ENCODE measurements at places on chromosomes 5 and 9.

DNA sequence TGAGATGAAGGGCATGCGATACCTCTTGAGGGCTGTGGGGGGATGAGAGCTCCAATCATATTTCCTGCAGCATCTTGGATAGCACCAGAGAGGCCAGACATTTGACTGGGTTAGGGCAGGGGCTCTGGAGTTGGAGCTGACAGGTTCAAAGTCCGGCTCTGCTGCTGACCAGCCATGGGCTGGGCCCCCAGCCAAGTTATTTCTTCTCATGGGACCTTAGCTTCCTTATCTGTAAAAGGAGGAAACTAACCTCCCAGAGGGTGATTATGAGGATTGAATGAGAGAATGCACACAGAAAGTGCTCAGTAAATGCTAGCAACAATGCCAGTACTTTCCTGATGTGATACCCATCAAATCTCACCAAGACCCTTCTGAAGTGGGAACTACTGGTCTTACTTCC lies 65.2 kb upstream of the SLC25A51 start:
- DNase-seq = no peak

DNA sequence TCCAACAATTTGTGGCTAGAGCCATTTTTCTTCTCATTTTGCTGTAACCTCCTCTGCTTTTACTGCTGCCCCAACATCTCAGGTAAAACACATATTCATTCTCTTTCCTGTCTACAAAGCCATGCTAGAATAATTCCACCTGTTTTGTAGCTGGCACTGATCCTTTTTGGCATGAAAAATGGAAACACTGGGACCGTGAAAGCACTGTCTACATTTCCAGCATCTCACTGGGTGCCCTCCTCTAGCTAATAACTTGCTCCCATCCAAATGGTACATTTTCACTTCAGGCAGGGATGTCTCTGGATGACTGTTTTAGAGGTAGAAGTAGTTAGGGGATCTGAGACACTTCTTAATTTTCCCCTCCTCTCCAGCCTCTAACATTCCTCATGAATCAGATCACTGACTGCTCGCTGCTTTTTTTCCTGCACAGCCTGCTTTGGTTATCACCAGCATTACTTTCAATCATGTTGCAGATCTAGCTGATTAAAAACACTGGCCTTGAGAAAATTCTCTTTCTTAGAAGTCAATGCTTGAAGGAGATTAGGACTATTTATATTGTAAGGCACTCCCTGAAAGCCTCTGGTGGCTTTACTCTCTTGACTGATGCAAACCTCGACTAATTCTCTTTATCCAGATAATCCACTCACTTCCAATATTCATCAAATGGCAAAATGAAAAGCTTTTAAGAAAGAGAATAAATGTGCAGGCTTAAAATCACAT lies 1312.6 kb upstream of the DMAC1 start:
- DNase-seq = no peak

- no peak for DNase-seq
Observed at GRCh38 chr9:21982861-21983560, 11.2 kb downstream of the CDKN2A start.

- DNase-seq = no peak
Observed at GRCh38 chr5:151357097-151357496, 9.7 kb upstream of the SLC36A2 start.

DNA sequence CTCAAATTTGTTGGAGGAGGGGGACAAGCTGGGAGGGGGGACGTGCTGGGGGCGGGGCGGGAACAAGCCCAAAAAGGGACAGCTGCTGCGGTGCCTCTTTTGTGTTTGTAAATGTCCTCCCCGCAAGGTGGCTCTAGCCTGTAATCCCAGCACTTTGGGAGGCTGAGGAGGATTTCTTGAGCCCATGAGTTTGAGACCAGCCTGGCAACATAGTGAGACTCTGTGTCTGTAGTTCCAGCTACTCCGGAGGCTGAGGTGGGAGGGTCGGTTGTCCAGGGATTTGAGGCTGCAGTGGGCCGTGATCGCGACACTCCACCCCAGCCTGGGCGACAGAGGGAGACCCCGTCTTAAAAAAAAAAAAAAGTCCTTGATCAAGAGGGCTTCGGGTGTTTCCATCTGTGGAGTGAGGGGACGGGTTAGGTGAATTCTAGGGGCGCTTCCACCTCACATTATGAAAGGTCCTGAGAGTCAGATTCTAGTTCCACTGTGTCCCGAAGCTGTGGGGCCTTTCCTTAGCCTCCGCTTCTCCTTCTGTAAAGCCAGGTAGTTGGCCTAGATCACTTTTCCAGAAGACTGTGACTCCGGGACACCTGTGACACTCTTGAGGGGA lies 779 bp upstream of the CTNNA1 start:
- DNase-seq = no peak

GRCh38 chr5:81393430-81393782 lies 528 bp downstream of the ACOT12 start:
- DNase-seq = no peak

DNA sequence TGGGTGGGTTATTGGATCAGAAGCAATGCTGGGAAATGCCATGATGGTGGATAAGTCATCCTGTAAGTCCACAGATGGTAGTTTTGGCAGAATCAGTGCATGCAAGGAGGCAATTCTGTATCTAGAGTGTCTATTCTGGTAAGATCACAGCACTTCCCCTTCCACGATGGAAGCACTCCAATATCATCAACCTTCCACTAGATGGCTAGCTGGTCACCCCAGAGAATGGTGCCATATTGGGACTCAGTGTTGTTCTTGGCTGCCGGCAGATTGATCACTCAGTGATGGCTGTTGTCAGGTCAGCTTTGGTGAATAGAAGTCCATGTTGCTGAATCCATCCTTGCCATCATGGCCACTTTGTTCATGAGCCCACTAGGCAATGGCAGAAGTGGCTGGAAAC lies 553.5 kb downstream of the CSNK1G3 start:
- no peak for DNase-seq

GRCh38 chr9:78296201-78296892 lies 578 bp upstream of the PSAT1 start:
- DNase-seq = no peak

DNA sequence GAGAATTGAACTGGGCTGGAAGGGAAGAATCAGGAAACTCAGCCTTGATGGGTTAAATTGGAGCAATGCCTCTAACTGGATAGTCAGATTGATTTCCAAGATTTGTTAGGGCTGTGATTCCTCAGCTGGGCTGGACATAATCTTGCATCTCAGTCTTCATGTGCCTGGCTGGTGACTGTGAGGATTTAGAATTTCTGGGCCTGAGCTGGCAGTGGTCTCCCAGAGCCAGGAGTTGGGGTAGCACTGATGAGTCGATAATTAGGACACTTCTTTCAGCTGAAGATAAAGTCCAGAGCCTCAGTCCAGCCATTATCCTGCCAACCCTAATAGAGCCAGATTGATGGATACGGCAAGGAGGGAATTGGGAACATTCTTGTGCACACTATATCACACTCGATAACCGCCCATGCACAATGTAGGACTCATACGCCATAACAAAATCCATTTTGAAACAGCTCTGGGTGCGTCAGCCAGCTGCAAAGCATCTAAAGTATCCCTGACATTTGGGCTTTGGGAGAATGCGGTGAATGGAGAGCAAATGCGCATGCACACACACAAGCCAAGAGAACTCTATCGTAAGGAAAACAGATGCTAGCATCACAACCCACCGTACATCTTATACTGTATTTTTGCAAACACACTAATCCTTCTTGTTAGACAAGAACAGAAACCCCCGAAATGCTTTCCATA lies 405.1 kb upstream of the KLF4 start:
- DNase-seq = no peak

GRCh38 chr5:38465702-38466423 lies 90.6 kb downstream of the LIFR start:
- no peak for DNase-seq

GRCh38 chr5:82925061-82925411 lies 152.2 kb downstream of the TMEM167A start:
- no peak for DNase-seq

DNA sequence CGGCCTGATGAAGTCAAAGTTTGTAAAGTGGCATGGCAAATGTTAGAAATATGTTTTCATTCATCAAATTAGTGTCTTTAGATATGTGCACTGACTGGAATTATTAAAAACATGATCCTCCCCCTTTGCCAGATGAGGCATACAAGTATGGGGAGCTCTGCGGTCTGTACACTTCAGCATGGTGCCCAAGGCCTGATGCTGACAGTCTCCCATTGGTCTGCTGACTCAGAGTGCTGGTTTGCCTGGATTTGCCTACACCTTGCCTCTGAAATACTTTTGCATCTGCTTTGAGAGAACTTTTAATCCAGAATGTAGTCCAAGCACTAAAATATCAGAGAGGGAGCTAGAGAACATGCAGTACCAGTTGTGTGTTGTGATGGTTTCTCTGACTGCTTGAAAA lies 354.3 kb upstream of the ACTBL2 start:
- DNase-seq = no peak

DNA sequence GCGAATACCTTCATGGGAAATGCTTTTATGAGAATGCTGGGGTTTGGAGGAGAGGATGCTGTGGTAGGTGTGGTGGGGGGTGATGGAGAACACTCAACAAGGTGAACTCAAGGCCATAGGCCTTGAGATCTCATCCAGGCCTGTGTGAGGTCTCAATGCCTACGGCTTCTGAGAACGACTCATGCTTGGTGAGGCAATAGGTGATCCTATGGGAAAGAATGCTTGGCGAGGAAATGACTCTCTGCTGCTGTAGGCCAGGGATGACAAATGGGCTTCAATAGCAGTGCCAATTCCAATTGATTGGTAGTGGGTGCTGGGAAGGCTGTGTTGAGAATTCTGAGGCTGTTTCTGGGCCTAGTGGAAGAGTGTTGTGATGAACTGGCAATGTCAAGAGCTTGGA lies 280.2 kb upstream of the CLINT1 start:
- DNase-seq = no peak

GRCh38 chr5:2906302-2907090 lies 155.0 kb upstream of the IRX2 start:
- DNase-seq = no peak

DNA sequence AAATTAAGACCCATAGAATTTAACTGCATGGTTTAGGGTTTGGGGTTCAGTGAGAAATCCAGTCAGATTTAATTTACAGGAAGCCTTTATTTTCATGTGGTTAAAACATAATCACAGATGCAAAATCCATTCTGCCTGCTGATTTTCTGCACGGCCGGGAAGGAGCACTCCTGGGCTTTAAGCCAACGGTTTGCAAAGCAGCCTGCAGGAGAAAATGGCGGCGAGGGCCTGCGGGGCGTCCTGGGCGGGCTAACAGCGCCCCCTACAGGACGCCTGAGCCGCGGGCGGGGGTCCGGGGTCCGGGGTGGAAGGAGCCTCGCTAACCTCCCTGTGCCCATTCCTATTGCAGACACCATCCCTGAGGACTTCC lies 47.6 kb downstream of the THBS4 start:
- DNase-seq = peak; percentile 41

DNA sequence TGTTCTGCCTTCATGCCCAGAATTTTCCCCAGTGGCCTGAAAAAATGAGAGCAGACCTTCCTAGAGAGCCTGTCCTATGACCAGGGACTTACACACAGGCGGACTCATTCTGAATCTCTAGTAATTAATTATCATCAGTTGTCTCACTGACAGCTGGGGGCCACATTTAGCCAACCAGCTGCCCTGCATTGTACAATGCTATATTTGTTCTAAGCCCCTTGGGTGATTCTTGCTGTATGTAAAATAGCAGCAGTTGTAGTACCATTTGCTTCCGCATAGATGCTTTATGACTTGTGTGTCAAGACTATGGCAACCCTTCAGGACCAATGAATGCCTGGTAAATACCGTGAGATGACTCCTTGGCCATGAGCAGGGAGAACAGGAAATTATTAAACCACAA lies 415.4 kb upstream of the SEMA6A start:
- DNase-seq = no peak

DNA sequence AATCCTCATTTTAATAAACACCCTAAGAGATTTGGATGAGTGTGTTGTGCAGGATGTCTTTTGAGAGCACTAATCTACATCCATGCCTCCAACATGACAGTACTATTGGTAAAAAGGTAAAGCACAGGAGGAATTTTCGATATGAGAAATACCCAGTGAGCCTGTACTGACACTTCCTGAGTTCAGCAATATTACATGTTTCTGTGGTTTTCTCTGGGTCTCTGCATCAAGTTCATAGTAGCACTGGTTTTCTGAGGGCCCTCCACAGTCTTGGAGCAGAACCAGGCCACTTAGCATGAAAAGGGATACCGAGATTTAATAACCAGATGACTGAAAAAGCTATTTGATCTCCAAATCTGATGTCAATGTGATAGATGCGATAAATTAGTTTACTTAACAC lies 524.1 kb downstream of the TMEM38B start:
- no peak for DNase-seq

DNA sequence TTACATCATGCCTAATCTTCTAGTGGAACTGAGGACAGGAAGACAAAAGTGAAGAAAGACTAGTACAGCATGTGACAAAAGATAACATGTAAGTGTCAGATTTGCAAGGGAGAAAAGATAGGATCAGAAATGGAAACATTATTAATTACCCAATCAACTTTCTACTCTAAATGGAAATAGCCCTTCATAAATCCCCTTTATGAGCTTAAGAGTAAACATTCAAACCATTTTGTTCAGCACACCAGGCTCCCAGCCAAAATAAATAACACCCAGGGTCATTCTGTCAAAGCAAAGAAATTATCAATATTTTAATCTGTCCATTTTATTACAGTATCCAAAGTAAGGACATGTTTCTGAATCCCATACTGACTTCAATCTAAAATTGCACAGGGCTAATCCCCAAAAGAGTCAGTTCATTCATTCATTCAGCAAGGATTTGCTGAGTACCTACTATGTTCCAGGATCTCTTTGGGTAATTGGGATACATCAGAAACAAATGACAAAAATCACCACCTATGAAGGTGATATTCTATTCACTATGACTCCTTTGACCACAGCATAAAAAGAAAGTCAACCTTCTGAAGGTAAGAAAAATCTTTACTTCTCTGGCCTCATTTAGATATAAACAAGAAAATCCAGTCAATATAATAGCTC lies 5.3 kb downstream of the PRELID2 start:
- DNase-seq = no peak

DNA sequence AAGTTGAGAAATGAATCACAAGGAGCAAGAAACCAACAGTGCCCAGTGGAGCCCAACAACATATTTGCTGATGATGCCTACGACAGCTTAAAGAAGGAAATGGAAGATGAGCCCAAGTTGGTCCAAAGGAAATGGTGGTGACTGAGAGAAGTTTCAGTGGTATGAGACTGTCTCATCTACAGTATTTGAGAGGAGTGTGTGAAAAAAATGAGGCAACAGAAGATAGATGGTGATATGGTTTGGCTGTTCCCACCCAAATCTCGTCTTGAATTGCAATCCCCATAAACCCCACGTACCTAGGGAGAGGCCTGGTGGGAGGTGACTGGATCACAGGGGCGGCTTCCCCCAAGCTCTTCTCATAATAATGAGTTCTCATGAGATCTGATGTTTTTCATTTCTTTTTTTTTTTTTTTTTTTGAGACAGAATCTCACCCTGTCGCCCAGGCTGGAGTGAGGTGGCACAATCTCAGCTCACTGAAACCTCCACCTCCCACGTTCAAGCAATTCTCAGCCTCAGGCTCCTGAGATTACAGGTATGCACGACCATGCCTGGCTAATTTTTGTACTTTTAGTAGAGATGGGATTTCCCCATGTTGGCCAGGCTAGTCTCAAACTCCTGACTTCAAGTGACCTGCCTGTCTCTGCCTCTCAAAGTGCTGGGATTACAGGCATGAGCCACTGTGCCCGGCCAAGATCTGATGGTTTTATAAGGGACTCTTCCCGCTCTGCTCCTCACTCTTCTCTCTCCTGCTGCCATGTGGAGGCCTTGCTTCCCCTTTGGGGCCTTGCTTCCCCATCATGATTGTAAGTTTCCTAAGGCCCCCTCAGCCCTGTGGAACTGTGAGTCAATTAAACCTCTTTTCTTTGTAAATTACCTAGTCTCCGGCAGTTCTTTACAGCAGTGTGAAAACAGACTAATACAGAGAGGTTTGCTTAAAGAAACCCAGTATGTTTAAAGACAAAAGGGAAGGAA lies 30.2 kb downstream of the EFCAB9 start:
- DNase-seq = no peak
